CD4-positive, alpha-beta T cell (primary cell): ENCODE measurements at places on chromosomes 4 and X. TPM values are rescaled to one million over a fixed set of nuclear protein-coding genes. Genes with fewer than 3 reads are reported as not detected.

DNA sequence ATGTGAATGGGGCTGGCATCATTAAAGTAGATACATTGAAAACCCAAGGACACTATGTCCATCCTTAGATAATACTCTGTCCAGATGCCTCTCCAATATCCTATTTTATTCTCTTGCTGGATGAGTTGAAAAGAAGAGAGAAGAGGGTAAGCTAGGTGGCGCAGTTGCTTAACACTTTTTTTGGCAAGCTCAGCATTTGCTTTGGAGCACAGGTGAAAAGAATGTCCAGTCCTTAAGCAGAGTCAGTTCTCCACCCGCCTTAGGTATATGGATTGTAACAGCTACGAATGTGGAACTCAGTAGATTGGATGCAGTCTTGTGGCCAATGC is 208.4 kb downstream of the NWD2 start:
- H3K4me3 ChIP-seq = peak overlapping the region; percentile 60
- no peak overlapping the region for H3K27ac ChIP-seq
- H3K36me3 ChIP-seq = no peaks in the 10 kb centered on the region
- peaks cover 16% of the 10 kb centered on the region for H3K4me1 ChIP-seq
- DNase-seq = no peak
- peaks cover 23% of the 10 kb centered on the region for H3K27me3 ChIP-seq

The GLRA3 gene
- total RNA-seq = not detected

The AMOT gene
- total RNA-seq = 1.4 TPM

DNA sequence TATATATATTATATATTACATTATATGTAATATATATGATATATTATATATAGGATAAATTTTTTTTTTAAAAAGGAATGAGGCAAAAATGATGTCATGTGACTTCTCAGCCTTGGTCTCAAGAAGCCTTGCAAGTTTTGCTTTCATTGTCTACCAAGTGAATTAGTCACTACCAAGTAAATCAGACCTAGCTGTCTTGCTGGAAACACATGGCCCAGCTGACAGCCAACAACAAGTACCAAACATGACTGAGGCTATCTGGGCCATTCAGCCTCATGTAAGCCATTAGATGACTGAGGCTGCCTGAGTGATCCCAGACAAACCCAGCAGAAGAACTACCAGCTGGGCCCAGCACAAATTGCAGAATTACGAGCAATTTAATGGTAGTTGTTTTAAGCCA is 44.9 kb downstream of the HAND2 start:
- H3K27me3 ChIP-seq = no peaks in the 10 kb centered on the region
- no peak for DNase-seq
- H3K27ac ChIP-seq = no peak overlapping the region
- H3K36me3 ChIP-seq = no peaks in the 10 kb centered on the region
- H3K4me3 ChIP-seq = no peak overlapping the region

The GYPB gene
- total RNA-seq = not detected

The IL15 gene
- 0.60 TPM for total RNA-seq

The KCNE5 gene
- total RNA-seq = not detected

GRCh38 chr4:145625677-145626622 is 6.8 kb downstream of the MMAA start:
- H3K27ac ChIP-seq = no peak overlapping the region
- H3K27me3 ChIP-seq = no peaks in the 10 kb centered on the region
- H3K36me3 ChIP-seq = no peaks in the 10 kb centered on the region

DNA sequence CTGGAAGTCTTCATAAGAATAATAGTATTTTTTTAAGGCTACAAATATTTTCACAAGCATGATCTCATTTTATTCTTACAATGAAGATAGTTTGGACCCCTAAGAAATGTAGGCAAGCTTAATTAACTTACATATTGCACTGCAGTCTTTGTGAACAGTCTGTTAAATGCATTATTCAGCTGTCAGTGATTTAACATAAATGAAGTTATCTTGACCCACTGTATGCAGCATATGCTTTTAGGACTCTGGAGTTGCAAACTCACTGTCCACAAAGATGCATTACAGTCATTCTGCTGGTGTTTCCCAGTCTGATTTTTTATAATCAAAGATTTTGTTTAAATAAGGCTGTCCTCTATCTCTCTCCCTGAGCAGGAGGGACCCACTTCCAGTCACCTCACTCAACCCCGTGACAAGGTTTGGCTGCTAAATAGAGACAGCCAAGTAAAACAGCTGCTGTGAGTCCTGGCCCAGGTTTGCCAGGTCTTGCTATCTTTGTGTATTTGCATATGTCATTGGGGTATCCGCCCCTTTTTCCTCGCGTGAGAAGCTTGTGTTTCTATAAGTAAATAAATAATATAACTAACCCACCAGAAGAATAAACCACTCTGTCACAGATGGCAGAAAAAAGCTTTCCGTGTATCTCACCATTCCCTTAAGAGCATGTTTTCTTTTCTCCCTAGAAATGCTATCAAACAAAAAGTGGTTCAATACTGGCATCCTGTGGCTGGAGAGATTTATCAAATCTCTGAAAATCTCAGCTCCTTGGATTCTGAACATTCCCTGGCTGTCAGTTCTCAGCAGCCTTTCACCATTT is 67.0 kb downstream of the SLC7A11 start:
- no peaks in the 10 kb centered on the region for H3K27me3 ChIP-seq
- no peaks in the 10 kb centered on the region for H3K36me3 ChIP-seq
- no peaks in the 10 kb centered on the region for H3K4me1 ChIP-seq
- DNase-seq = no peak
- H3K27ac ChIP-seq = no peak overlapping the region
